ENCODE measurements at places on chromosomes 4 and X. TPM values are rescaled to one million over a fixed set of nuclear protein-coding genes. Genes with fewer than 3 reads are reported as not detected.

GPRASP3 gene
- 1.6 TPM for total RNA-seq

GRCh38 chr4:145012841-145013240, 85.2 kb downstream of the ANAPC10 start:
- DNase-seq = no peak

DNA sequence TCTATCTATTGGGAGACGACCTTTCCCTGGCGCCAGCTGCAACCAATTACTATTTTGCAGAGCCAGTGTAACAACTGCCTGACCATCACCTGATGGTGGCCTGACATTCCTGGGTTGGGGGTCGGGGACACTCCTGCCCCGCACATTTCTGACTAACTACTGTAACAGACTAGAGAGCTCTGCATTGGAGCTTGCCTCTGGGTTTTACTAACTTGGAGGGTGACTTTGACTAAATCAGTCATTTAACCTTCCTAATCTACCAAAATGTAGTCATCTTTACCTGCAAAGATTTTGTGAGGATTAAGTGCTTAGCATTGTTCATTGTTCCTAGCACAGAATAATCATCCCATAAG, 37.5 kb upstream of the ABCG2 start:
- DNase-seq = no peak

- DNase-seq = no peak
These were observed 8.8 kb downstream of the DIPK2B start for GRCh38 chrX:45191820-45192409.

TACR3 gene
- not detected for total RNA-seq

COL4A6 gene
- not detected for total RNA-seq

GABRE gene
- under 0.01 TPM for total RNA-seq

TMPRSS11B gene
- not detected for total RNA-seq

GRCh38 chr4:145796346-145796745, 116.4 kb downstream of the C4orf51 start:
- DNase-seq = no peak

PCDH18 gene
- under 0.01 TPM for total RNA-seq

DNA sequence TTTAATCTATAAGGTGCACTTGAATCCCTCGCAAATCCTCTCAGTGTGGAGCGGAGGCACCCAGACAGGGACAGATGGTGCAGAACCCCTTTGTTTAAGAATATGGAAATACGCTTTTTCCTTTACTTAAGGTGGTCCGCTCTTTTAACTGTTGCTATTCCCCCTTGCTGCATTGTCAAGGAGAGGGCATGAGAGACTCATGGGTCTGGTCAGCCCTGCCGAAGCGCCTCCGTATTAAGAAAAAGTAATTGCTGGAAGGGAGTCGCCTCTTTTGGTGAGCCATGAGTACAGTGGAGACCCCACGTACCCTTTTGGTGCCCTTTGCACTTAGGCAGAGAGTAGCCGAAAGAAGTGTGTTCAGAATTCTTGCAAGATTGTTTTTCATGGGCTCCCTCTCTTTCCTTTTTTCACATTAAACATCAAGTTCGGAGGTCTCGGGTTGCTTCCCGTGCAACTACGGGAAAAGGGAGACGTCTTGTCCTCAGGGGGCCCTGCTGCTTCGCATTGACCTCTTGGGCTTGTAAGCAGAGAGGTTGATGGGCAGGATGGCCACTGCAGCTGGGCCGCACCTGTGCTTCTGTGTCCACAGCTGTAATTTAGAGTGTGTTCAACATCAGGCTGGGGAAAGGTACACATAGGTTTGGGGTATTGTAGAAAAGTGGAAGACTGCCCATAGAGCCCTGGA, 109.6 kb downstream of the SPRY1 start:
- DNase-seq = no peak

All from hematopoietic multipotent progenitor cell (in vitro differentiated cells).